NCI-H2171 treated with DMSO at 0.1 percent for 48 hours (cell line): ENCODE measurements at places on chromosomes 11 and 22.

- DNase-seq, result no peak
These were observed 5.2 kb downstream of the GRIK4 start for GRCh38 chr11:120516461-120517389.

DNA sequence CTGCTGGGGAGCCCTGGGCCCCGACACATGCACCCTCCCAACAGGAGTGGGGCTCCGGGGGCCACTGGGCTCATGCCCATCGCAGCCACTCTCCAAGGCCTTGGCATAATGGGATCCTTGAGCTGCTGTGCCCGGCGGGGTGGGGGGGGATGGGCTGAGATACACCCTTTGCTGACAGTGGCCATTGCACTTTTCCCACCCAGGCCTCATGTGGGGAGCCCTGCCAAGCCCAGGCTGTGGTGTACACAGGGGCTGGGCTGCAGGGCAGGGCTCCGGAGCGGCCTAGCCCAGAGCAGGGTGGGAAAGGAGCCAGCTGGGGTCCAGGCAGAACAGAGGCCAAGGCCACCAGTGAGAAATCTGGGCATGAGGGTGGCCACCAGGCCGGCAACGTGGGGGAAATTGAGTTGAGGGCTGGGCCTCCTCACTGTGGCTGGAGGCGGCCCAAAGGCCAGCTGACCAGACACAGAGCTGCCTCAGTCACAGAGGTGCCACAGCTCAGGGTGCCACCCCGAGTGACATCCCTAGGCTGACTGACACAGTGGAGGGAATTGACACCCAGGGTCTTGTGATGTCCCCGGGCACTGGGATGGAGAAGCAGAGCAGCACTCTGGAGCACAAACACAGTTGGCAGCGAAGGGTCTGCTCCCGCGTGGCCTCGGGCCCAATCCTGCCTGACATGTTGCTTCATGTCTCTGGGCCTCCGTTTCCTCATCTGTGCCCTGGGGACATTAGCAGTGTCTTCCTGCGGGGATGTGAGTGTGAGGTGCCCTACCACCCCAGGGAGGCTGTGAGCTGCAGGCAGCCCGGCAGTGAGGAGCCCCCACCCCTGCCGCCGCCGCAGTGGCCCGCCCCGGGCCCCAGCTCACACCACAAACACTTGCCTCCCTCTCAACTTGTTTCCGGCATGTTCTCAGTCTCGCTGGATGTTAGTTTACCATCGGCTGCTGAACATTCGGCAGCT is 30.4 kb downstream of the RTN4R start:
- peak; percentile 9 for DNase-seq

GRCh38 chr11:5364214-5364613 is 12.9 kb downstream of the OR51B6 start:
- no peak for DNase-seq

DNA sequence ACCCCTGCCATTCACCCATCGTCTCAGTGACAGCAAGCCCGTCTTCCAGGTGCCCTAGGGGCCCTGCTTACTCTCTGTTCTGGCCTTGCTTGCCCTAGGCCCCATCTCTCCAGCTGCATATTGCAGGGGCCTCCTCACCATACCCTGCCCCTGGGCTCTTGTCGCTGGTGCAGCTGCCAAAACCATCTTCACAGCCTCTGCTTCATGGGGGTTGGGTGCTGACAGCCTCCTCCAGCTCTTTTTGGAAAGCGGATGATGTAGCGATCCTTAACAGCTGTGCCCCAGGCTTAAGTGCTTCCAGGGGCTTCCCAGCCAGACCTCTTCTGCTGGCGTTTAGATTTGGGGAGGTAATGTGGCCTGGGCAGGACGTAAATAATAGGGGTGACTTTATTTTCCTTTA is 61.2 kb upstream of the SUSD2 start:
- peak; percentile 24 for DNase-seq

- DNase-seq, result no peak
These were observed 1334.4 kb downstream of the LRRC4C start for GRCh38 chr11:40125054-40125453.

- peak; percentile 51 for DNase-seq
These were observed 17.0 kb upstream of the KCTD14 start for GRCh38 chr11:78039919-78040671.

GRCh38 chr11:128210148-128210940 is 377.0 kb downstream of the ETS1 start:
- DNase-seq, result no peak

DNA sequence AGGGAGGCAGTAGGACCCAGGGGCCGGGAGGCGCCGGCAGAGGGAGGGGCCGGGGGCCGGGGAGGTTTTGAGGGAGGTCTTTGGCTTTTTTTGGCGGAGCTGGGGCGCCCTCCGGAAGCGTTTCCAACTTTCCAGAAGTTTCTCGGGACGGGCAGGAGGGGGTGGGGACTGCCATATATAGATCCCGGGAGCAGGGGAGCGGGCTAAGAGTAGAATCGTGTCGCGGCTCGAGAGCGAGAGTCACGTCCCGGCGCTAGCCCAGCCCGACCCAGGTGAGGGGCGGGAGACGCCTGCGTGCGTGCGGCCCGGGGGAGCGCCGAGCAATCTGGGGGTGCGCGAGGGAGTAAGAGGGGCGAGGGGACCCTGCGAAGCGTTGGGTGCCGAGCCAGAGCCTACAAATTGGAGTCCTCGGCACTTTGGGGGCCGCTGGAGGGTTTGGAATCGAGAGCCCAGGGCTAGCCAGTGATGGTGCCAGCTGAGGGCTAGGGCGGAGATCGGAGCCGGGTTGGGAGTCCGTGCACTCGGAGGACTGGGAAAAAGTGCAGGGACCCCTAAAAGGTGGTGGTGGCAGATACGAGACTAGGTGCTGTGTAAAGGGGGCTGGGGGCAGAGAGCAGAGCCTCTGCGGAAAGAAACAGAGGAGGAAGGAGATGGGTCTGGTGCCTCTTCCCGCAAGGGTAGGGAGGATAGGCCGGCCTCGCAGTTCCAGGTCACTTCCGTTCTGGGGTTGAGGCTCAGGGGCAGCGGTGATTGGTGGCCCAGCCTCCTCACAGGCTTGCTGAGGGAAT is at the start of gene SERPINH1:
SERPINH1 (plus strand) TSS at position 206 of the 788 bp plus-strand sequence. CDS start 4,097 bp downstream, outside the sequence.
- DNase-seq, result peak; percentile 79

DNA sequence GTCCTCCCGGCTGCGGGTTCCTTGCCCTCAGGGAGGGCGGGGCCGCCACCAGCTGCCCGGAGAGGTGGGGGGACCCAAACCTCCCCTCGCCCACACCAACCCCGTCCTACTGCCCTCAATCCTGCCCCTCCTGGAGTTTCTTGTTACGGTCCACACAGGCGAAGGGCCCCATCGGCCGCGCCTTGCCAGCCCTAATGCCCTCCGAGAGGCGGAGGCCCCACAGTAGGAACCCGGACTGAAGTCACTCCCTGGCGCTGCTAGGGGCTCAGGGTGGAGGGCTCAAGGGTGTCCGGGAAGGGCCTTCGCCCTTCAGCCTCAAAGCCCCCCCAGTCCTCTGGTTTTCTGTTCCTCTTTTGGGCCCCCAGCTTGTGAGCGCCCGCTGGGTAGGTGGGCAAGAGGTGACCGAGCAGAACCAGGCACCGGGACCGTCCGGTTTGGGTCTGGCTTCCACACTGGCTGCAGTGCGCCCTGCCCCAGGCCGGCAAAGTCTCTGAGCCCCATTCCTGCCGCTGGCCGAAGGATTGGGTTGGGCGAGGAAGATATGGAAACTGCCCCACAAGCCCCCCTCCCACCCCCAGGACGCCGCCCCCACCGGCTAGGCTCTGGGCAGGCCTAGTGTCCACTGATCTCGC is 24.5 kb downstream of the DUSP8 start:
- DNase-seq, result no peak

- no peak for DNase-seq
These were observed 9.2 kb upstream of the TPCN2 start for GRCh38 chr11:69039501-69039900.

DNA sequence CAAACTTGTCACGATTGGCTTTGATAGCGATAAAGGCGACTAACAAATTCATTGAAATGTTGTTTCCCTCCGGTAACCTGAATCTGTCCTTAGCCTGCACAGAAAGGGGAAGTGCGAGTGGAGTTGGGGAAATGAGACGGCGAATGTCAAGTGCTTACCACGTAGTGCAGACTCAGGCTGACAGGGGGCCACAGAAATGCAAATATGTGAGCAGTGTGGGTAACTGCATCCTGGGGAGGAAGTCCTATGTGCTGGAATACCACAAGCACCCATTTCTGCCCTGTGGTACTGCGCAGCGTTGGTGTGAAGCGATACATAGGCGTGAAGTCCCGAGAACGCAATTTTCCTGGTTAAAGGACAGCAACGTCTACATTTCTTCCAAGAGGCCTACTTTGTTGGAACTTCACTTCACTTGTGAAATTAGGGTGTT is 869 bp upstream of the EIF4ENIF1 start:
- peak; percentile 33 for DNase-seq

DNA sequence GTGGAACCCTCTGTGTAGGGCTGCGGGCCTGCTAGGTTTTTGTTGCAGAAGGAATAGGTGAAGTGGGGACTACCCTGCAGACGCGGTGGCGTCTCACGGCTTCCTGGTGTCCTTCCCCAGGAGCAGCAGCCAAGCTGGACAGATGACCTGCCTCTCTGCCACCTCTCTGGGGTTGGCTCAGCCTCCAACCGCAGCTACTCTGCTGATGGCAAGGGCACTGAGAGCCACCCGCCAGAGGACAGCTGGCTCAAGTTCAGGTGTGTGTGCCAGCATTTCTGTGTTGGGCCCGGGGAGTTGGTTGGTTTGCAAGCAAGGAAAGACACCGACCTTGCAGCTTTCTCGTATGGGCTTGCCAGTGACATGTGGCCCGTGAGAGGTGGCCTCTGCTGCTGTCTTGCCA is 15.3 kb downstream of the TAB1 start:
- no peak for DNase-seq

- DNase-seq, result no peak
These were observed 4.8 kb downstream of the RELT start for GRCh38 chr11:73380897-73381410.

DNA sequence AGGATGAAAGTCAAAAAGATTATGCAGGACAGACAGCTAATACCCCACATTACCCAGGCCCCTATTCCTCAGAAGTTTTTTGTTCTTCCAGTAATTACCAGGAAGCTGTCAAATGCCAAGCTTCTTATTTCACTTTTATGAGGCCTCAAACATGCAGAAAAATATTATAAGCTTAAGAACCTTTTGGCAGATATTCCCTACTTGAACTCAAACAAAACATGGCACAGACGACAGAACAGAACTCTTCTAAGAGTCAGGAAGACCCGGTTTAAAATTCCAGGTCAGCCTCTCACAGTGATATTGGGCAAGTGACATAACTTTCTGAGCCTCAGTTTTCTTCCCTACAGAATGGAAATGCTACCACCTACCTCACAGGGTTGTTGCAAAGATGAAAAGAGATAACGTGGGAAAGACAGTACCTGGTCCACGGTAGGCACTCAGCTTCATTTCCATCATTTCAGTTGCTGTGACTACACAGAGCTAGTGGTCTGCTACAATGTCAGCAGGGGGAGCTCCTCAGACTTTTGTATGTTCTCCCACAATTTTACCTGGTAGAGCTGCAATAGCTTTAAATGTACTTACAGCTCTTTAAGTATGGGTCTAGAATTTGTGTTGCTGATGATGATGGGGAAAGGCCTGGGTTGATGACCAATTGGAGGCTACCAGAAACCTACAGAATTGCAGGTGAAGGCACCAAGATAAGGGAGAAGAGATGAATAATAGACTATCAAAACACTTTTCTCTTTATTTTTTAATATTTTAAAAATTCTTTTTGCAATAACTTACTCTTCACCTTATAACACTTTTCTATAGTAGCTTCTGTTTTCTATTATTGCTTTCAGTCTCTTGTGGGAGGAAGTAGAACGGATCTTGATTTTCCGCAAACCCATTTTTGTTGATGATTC is 98.3 kb upstream of the CHRM4 start:
- peak; percentile 41 for DNase-seq

DNA sequence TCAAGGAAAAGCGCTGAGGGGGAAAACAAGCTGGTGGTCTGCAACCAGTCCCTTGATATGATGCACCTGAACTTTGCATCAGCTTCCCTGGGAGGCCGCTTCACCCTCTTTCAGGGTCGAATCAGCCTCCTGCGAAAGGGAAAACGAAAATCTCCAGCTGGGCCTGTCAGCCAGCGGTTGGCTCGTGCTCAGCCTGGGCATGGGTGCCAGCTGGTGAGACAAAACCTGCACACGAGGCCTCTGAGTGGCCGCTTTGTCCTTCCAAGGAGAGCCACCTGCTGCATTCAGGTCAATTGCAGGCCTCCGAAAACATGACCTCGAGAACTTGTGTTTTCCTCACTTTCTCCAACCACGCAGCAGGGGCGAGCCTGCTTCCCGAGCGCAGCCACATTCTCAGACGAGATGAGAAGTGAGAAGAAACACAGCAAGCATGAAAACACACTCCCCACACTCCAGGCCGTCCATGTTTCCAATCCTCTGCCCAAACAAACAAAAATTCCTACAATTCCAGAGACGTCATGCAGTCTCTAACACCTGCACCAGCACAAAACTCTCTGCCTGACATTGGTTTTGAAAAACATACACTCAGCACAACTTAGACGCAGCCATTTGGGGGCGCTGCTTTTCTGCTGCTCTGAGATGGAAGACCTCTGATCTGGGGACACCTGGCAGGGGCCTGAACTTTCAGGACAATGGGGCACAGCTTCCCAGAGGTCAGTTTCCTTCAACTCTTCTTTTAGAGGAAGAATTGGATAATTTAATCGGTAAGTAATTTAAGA is 77.1 kb downstream of the DHCR7 start:
- DNase-seq, result no peak

DNA sequence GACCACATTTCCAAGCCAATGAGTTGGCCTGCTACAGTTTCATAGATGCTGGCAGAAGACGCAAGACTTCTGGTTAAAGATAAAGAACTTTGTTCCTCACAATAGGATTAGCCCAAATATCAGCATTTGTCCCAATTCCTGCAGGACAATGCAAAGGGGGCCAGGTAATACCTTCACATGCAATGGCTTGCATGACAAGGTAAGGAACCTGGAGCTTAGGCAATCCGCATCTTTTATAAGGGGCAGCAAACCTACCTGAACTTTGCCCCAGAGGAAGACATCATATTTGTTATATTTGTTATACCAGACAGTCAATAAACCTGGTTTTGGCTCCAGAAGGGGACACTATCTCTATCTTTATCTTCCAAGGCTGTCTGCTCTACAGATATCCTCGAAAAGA is 5.3 kb downstream of the P2RY6 start:
- DNase-seq, result no peak

- DNase-seq, result no peak
These were observed 121.2 kb downstream of the PDE3B start for GRCh38 chr11:14764579-14765527.

- no peak for DNase-seq
These were observed 37.8 kb downstream of the MRE11 start for GRCh38 chr11:94455861-94456260.
